NK-92 treated with Interleukin-12 subunit alpha and Interleukin-12 subunit beta, amount 100 ng/mL, for 24 hours (cell line): ENCODE measurements at places on chromosomes 2 and 18.

DNA sequence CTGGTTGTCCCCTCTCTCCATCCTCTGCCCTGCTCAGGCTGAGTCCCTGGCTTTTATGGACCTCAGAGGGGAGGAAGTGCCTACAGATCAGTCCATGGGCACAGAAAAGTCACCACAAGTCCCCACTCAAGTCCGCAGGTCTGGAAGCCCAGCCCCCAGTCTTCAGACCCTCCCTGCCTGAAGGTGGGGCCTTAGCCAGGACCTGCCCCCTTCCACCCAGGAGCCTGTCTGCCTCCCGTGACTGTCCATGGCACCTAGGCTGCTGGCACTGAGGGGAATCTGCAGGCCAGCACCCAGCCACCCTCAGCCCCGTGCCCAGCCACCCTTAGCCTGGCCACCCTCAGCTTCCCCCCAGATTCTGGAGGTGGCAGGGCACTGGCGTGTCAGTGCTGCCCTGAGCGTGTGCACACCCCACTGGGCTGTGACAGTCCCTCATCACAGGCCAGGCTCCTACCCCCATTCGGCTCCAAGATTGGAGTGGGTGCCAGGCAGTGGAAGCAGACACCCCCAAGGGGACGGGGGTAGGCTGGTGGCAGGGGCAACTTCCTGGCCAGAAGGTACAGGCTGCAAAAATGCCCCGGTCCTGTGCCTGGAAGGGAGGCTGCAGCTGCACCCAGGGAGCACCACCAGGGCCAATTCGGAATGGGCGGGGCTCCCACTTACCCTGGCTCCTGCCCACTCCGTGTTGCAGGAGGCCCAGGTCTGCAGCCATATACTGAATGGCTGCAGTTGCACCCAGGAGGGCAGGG, 154.7 kb upstream of the RMP24 start:
- no peak for DNase-seq

- peak; percentile 9 for DNase-seq
These were observed 28.4 kb upstream of the SLC3A1 start for GRCh38 chr2:44246840-44247369.

GRCh38 chr2:64063924-64064331, 44.7 kb upstream of the VPS54 start:
- no peak for DNase-seq

- DNase-seq: no peak
These were observed 149.3 kb downstream of the EML6 start for GRCh38 chr2:54872780-54873179.

GRCh38 chr2:138493334-138493733, 8.2 kb upstream of the SPOPL start:
- DNase-seq: no peak
